Dermis lymphatic vessel endothelial cell (primary cell): ENCODE measurements at places on chromosomes 5 and 9. TPM values are rescaled to one million over a fixed set of nuclear protein-coding genes. Genes with fewer than 3 reads are reported as not detected.

Gene SLCO6A1
- not detected in 2 replicates for total RNA-seq

Gene SPAG8
- total RNA-seq = not detected in 2 replicates

Gene OR1J2
- total RNA-seq = not detected in 2 replicates

Gene MAP1B
- 25.9 and 46.2 TPM in 2 replicates for total RNA-seq

Gene FCN2
- total RNA-seq = not detected in 2 replicates

Gene C5orf46
- not detected in 2 replicates for total RNA-seq

Gene LVRN
- 0.09 and 0.22 TPM in 2 replicates for total RNA-seq

Gene MYMK
- not detected in 2 replicates for total RNA-seq

Gene ANKRD34B
- total RNA-seq = under 0.01 TPM in 1 of 2 replicates, not detected in the other

Gene SLC25A46
- 63.4 and 79.9 TPM in 2 replicates for total RNA-seq

Gene SPINK1
- total RNA-seq = not detected in 2 replicates

Gene BHMT2
- total RNA-seq = 0.86 and 2.7 TPM in 2 replicates

Gene PHF24
- total RNA-seq = under 0.01 TPM in 1 of 2 replicates, not detected in the other

Gene RANBP17
- 11.3 and 20.6 TPM in 2 replicates for total RNA-seq

Gene ARHGEF28
- 36.6 and 52.0 TPM in 2 replicates for total RNA-seq

Gene LIFR
- total RNA-seq = 46.1 and 66.9 TPM in 2 replicates

Gene HRCT1
- total RNA-seq = 0.43 and 0.98 TPM in 2 replicates

Gene ACTBL2
- under 0.01 TPM in 1 of 2 replicates, not detected in the other for total RNA-seq

Gene SLC34A1
- not detected in 2 replicates for total RNA-seq

Gene ENTREP1
- total RNA-seq = 7.6 and 8.0 TPM in 2 replicates

Gene ZBED3
- 0.95 and 1.6 TPM in 2 replicates for total RNA-seq

Gene LRRC19
- total RNA-seq = not detected in 2 replicates

Gene DOCK8
- 5.5 and 9.4 TPM in 2 replicates for total RNA-seq

Gene CAPSL
- not detected in 2 replicates for total RNA-seq

Gene C5orf34
- total RNA-seq = 1.3 and 1.5 TPM in 2 replicates

Gene MAMDC2
- 0.09 and 0.22 TPM in 2 replicates for total RNA-seq

Gene TIMD4
- total RNA-seq = not detected in 2 replicates

Gene CDH10
- total RNA-seq = under 0.01 TPM in 1 of 2 replicates, not detected in the other

Gene CCNJL
- total RNA-seq = 4.0 and 6.6 TPM in 2 replicates

Gene SCGB3A1
- total RNA-seq = 1.4 and 2.0 TPM in 2 replicates

Gene UBAP2
- total RNA-seq = 18.3 and 21.5 TPM in 2 replicates
